ENCODE measurements at places on chromosomes 16 and 17.

DNA sequence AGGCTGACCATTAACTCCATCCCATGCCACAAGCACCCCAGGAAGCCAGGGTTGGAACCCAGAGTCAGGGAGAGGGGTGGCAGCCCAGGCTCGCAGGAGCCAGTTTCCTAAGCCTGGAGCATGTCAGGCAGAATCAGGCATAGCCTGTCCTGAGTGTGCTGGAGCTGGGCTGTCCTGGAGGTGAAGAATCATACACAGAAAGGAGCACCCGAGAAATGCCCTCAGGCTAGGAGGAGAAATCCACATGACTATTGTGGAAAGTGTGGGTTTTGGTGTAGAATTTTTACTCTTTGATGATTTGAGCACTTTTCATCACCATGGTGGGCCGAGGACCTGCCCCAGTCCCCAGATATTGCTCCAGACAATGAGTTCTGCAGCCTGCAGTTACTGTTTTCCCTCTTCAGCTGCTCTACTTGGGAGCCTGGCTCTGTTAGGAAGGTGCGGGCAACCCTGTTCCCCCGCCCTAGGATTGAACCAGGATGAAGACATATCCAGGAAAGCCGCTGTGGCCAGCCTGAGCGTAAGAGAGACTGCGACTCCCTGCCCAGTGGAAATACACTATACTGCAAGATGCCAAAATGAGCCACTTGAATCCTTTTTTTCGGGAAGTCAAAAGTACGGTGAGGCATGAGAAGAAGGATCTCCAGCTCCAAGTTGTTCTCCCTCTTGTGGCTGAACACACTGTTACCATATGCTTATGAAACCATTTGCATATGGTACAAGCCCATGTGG lies 29.0 kb upstream of the HEATR6 start:
- no peak for DNase-seq

GRCh38 chr17:622356-622755 lies 92.3 kb downstream of the VPS53 start:
- no peak for DNase-seq

GRCh38 chr17:45918241-45918745 lies 23.9 kb downstream of the MAPT start:
- no peak for DNase-seq

GRCh38 chr17:8703001-8703400 lies 41.6 kb downstream of the CCDC42 start:
- no peak for DNase-seq

DNA sequence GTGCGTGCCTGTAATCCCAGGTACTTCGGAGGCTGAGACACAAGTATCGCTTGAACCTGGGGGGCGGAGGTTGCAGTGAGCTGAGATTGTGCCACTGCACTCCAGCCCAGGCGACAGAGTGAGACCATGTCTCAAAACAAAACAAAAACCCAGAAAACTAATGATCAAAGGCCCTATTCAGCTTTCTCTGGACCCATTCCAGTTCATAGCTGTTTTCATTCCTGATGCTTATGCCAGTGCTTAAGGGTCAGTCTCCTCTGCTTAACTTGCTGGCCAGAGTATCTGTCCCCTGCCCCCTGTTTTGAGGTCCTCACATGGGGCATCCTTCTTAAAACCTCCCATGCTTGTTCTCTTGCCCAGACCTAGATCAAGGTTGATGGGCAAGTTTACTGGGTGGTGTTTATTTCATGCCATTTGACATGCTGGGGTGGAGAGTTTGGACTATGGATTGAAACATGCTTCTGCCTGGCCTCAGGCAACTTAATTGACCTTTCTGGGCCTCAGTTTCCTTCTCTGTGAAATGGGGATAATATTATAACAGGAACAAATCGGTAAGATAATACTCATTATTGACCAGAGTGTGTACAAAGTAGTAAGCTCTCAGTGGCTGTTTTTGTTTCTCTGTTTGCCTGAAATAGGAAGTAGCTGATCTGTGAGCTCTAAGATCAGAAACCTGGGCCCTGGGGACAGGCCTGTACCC lies 369.8 kb downstream of the CPPED1 start:
- no peak for DNase-seq

DNA sequence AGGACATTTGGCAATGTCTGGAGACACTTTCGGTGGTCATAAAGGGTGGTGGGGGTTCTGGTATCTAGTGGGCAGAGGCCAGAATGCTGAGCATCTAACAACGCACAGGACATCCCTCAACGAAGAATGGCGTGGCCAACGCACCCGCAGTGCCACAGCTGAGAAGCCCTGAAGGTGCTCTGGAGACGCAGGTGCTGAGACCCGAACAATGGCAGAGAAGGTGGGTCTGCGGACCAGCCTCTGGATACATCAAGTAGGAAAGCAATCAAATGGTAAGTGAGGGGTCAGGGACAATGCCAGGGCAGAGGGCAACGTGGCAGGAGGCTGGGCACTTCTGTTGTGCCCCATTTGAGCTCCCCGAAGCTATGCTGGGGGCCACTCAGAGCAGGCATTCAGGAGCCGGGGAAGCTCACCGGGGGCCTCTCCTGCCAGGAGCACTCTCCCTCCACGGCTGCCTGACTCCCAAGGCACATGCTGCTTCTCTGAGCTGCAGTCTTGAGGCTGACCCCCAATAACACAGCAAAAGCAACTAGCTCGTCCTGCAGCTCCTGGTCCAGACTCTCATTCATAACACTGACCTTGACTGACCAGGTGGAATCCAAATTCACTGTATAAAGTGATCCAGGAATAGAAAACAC lies 26.0 kb downstream of the SPHK1 start:
- no peak for DNase-seq

GRCh38 chr16:56950881-56951771 lies 10.6 kb upstream of the CETP start:
- peak; percentile 17 for DNase-seq

DNA sequence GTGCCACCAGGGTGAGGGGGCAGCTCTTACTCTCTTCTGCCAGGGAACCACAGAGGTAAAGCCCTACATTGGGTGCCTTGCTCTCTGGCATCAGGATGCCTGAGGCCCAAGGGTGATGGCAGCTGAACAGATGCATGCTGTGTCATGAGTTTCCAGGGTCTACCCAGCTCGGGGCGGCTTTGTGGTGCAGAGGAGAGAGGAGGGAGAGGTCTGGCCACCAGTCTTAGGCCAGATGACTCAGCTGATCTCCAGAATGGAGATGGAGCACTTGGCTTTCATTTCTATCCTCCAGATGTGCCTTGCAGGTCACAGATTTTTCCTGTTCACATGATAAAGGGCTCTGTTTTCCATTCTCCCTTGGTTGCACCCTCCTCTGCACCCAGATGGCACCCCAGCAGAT lies 23.6 kb upstream of the USP22 start:
- DNase-seq: no peak

DNA sequence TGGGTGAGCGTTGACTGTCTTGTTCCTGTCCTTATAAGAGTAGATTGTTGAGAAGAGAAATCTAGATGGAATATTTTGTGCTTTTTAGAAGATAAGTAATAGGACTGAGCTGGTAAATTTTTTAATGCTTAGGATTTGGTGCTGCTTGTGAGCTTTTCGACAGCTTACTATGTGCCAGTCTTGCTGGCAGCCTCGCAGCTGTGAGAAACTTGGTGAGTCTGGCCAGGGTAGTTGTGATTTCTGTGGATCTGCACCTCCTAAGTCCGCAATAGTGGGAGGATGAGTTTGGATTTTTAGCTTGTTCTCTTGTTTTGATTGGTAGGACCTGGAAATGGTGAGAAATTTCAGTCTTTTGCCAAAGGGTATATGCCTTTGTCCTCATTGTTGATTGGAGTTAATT lies 3.6 kb downstream of the SOCS7 start:
- DNase-seq: no peak

DNA sequence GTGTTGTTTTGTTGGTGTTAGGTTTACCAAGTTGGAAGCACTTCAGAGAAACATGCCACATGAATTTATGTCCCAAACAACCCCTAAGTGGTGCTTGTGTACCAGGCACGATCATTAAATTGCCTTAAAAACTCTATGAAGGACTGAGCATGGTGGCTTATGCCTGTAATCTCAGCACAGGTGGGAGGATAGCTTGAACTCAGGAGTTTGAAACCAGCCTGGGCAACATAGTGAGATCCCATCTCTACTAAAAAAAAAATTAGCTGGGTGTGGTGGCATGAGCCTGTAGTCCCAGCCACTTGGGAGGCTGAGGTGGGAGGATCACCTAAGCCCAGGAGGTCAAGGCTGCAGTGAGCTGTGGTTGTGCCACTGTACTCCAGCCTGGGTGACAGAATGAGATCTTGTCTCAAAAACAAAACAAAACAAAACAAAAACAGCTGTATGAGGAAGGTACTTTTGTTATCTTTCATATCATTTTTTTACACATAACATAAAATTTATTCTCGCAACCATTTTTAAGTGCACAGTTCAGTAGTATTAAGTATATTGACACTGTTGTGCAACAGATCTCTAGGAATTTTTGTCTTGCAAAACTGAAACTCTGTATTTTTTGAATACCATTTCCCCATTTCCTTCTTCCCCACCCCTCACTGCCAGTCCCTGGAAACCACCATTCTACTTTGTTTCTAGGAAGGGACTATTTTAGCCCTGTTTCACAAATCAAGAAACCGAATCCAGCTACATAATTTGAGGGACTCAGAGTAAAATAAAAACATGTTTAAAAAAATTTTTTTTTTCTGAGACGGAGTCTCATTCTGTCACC lies 14.3 kb upstream of the RBBP6 start:
- DNase-seq: no peak

DNA sequence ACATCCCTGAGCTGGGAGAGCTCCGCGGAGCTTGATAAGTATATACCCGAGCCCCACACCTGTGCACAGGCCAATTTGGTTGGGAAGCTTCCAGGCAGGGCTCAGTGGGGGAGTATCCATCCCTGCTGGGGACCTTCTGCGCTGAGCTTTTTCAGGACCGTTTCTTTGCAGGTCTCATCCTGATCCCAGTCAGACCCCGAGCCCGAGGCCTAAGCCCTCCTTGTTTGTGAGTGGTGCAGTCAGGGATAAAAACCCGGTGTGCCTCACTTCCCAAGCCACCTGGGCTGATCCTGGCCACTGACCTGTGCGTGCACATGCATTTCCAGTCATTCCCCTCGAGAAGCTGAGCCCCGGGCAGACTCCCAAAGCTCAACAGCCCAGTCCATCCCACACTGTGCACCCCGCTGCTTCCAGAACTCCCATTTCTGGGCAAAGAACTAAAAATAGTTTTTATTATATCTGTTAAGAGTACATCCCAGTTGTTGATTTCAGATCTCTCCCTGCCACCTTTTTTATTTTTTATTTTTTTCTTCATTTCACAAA lies 27.3 kb upstream of the NAT9 start:
- DNase-seq: no peak

- DNase-seq: no peak
Observed at GRCh38 chr16:61763013-61763412, 273.2 kb downstream of the CDH8 start.

DNA sequence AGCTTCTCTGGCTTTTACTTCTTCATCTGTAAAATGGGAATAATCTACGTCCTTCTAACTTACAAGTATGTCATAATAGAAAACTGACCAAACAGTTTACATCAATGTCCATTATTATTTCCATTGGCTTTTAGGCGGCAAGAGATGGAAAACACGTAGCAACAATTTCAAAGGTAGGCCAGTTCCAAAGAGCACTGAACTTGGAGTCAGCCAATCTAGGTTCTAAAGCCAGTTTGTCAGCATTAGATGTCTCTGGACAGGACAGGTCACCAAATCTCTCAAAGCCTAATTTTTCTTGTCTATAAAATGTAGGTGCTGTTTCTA lies 17.6 kb downstream of the HLF start:
- no peak for DNase-seq

GRCh38 chr17:75321506-75321905 lies 32.3 kb upstream of the SLC25A19 start:
- no peak for DNase-seq

DNA sequence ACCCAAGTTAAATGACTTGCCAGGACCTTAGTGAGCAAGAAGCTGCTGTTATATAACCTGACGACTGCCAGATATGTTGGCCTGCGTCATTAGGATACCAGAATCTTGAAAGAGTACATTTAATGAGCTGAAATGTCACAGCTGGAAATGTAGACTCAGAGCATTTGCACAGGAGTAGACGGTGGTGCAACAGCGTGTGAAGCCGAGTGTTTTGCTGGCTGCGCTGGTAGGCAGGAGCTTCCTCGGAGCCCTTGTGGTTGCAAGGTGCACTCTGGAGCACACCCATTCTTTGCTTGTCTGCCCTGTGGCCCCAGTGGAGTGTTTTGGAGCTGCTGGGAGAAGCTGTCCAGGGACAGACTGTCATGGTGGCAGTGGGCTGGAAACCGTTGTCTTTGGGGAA lies 79.3 kb downstream of the BANP start:
- DNase-seq: no peak

GRCh38 chr17:55518510-55518909 lies 7.3 kb upstream of the SMIM36 start:
- DNase-seq: no peak

DNA sequence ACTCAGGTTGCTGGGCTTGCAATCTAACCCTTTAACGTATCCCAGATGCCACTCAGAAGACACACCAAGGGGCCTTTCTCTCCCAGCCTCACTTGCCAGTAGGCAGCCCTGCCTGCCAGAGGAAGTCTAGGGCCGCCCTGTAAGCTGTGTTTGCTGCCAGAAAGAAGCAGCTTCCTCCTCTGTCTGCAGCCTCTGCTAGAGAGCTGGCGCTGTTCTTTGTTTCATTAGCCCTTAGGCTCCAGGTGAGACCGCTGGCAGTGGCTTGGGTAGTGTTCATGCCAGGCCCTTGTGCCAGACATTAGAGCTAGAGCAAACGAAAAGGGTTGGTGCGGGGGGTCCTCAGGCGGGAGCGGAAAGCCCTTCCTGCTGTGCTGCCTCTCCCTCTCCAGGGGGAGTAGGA lies 8.9 kb downstream of the CTRL start:
- no peak for DNase-seq

- no peak for DNase-seq
Observed at GRCh38 chr17:27326585-27326984, 32.7 kb downstream of the WSB1 start.

GRCh38 chr17:73609758-73610157 lies 34.5 kb downstream of the SDK2 start:
- DNase-seq: no peak

DNA sequence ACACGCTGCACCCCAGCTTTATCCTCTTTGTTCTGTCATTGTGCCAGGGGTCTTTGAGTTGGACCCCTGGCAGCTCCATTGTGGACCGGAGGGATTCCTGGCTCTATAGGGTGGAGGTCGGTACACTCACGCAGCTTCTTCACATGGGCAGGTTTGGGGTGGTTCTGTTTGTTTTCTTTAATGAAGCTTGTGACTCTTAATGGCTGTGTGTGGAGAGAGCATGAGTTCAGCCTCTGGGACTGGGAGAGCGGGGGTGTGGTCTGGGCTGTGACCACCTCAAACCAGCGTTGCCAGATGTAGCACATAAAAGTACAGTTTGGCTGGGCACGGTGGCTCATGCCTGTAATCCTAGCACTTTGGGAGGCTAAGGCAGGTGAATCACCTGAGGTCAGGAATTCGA lies 21.2 kb upstream of the NAGLU start:
- no peak for DNase-seq

- DNase-seq: no peak
Observed at GRCh38 chr17:35932586-35932985, 2.0 kb upstream of the RDM1 start.

GRCh38 chr16:4220358-4220757 lies 21.5 kb downstream of the SRL start:
- DNase-seq: no peak

- no peak for DNase-seq
Observed at GRCh38 chr17:7191571-7192270, 12.6 kb upstream of the ASGR1 start.

- no peak for DNase-seq
Observed at GRCh38 chr16:1530883-1531637, 2.4 kb upstream of the TMEM204 start.
